ENCODE measurements at places on chromosomes 3 and 15.

DNA sequence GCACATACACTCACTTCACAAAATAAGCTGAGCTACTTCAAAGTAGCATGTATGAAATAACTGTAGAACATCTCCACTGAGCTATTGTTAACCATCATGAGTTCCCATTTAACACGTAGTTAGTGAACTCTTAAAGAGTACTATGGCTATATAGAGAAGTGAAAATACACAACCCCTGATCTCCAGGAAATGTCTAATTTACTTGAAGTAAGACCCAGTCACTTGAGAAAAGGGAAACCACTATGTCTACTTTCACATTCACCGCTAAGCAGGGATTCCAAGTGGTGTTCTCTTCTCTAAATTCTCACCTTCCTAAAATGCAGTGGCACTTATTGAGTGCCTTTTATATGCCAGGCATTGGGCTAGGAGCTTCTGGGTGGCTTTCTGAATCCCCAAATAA lies 35.0 kb upstream of the COLQ start:
- no peak for DNase-seq

DNA sequence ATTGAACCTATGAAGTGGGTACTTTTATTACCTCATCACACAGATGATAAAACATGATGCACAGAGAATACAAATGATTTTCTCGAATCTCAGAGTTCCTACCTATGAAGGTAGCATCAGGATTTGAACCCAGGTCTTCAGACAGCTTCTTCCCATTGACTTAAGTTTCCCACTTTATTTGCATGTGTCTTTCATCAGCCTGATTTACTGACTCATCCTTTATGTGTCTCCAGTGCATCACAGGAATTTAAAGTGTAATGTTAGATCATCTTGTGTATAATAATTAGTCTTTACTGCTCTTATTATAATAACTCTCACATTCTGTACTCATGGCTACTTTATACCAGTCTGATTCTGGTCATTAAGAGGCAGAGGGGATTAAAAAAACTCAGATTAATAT lies 449.4 kb upstream of the SUCLG2 start:
- no peak for DNase-seq

GRCh38 chr3:123385981-123386380 lies 62.9 kb downstream of the ADCY5 start:
- peak; percentile 12 for DNase-seq

DNA sequence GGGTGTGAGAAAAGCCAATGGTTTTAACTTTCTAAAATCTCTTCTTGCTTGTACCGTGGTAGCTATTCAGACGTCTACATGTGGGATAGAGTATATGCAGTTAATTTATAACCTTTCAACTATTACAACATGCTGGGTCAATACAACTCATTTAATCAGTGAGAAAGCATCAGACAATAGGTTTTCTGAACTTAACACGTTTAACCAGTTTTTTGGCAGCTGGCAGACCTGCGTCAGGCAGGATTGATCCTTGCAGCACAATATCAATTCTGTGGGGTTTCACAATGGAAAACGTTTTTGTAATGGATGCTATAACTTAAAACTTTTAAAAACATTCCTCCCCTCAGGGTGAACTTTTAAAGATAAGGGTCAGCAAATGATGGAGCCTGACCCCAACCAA lies 6.5 kb downstream of the GNB5 start:
- DNase-seq, result no peak

DNA sequence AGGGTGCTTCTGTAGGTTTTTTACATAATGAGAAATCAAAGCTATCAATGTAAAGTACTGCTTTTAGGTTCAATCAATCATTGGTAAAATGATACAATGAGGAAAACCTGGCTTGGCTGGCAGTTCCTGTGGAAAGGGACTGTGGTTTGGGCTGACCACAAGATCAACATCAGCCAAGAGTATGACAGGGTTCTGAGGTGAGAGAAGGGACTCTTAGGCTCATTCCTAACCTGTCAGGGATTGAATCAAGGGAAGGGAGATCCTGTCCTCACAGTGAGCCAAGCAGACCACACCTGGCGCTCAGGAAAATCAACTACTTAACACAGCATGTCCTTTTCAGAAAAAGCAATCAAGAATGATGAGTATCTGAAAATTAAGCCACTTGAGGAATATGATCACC lies 111.1 kb downstream of the MAGI1 start:
- peak; percentile 69 for DNase-seq

- peak; percentile 50 for DNase-seq
These were observed at the start of gene IL17RE for GRCh38 chr3:9902372-9903237. Gene IL17RE (plus strand): TSS chr3:9902848. CDS start chr3:9902933, 85 bp downstream.

- DNase-seq, result no peak
These were observed 256.3 kb upstream of the KCNH8 start for GRCh38 chr3:18892047-18892446.

GRCh38 chr3:148937467-148938255 lies 53.7 kb upstream of the GYG1 start:
- DNase-seq, result no peak

DNA sequence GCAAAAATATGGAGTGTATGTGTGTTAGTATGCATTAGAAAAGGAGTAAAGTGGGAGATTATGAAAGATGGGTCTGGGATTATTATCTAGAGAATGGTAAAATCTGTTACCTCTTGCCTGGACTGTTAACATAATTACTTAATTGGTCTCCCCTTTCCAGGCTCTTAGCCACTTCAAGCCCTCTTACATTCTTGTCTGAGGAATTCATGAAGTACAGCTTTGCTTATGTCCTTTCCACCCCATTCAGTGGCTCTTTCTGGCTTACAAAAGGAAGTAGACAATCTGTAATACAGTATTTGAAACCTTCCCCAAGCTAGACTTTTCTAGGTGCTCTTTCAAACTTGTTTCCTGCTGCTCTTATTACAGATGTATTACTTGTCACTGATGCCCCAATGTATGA lies 129.8 kb downstream of the MBNL1 start:
- no peak for DNase-seq

DNA sequence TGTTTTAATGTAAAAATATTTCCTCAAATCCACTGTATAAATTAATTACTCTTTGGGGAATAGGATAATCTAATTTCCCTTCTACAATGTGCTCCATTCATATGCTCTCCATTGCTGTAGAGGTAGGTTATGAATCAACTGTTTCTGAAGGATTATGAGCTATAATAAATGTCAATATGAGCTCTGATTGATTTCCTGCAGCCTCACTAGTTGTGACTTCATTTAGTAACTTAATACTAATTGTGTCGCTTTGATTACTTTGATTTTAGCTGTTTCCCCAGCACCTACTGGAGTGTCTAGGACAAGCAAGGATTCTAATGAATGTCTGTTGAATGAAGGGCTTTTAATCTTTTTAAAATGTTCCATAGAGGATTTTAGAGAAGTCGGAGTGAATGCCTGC lies 236.8 kb upstream of the NR2E3 start:
- DNase-seq, result no peak

- no peak for DNase-seq
These were observed 773.9 kb upstream of the CADM2 start for GRCh38 chr3:84184937-84185336.

- DNase-seq, result no peak
These were observed 26.0 kb downstream of the RPN1 start for GRCh38 chr3:128624526-128625138.

DNA sequence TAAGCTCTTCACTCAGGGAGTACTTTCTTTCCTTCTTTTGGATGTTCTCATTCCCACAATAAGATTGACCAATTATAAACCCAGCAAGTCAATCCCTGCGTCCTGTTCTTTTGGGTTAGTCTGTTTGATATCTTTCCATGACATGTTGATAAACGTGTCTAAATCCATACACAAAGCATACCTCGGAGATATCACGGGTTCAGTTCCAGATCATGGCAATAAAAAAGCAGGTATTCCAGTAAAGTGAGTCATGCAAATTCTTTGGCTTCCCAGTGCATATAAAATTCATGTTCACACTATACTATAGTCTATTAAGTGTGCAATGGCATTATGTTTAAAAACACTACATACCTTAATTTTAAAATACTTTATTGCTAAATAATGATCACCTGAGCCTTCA lies 667.7 kb downstream of the MAGI1 start:
- DNase-seq, result no peak

DNA sequence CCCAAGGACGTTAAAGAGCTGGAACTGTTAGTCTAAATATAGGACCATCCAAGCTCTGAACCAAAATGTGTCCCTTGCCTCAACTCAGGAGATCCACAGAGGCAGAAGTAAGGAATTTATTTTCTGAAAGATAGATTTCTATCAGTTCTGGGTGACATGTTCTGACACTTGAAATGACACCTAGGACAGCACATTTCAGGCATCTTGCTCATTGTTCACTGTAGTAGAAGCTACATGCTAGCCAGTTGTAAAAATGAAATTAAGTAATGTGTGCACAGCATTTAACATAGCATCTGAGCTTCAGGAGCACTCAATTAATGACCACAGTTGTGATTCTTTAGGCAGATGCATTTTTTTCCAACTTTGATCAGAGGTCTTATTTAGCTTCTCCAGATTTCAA lies 567 bp downstream of the CCR2 start:
- DNase-seq, result no peak

DNA sequence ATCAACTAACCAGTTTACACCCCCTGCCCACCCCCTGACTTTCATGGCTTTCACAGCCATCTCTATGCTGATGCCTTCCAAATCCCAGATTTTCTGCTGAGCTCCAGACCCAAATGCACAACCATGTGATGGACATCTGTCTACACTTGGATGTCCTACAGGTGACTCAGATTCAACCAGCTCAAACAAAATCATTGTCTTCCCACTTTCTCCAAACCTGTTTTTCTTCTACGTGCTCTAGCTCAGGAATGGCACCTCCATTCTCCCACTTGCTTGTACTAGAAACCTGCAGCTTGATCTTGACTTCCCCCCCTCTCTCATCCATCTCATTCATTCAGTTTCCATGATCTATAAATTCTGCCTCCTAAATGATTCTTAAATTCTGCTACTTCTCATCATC lies 34.1 kb upstream of the RARRES1 start:
- peak; percentile 68 for DNase-seq

GRCh38 chr3:184946917-184947316 lies 135.0 kb downstream of the VPS8 start:
- no peak for DNase-seq

DNA sequence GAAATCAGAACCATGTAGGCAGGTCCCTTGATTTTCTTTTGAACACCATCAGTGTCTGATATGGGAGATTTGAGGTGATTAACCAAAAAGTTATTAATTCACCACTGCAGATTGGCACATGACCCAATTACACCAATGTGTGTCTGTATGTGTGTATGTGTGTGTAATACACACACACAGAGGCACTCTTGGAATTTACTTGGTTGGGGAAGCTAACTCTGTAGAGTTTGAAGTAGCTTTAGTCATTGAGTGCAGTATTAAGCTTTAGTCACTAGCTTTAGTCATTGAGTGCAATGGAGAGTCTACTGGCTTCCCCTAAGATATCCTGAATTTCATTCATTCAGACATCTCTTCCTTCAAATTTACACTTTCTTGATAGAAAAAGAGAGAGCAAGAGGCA lies 109.4 kb upstream of the C15orf61 start:
- DNase-seq, result peak; percentile 6

DNA sequence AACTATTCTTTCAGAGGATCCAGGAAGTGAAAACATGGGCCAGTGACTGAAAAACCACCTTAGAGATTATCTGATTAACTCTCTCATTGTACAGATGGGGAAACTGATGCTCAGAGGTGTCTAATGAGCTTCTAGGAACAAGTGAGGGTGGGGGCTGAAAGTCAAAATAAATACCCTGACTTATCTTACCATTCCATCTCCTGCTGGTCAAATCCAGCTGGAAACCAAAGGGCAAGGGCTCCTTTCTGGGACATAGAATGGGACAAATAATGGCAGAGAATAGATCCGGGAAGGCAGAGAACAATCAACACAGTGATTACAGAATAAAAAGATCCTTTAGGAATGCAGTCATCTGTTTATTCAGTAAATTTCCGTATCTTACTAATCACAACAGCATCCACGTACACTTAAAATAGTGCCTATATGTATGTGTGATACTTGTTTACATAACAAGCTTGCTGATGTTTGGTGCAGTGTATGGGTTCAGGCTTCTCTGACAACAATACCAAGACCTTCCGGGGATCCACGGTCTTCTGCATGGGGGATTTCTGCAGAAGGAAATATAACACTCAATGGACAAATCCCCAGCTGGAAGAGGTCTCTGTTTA lies 173.2 kb downstream of the THSD4 start:
- DNase-seq, result peak; percentile 69

DNA sequence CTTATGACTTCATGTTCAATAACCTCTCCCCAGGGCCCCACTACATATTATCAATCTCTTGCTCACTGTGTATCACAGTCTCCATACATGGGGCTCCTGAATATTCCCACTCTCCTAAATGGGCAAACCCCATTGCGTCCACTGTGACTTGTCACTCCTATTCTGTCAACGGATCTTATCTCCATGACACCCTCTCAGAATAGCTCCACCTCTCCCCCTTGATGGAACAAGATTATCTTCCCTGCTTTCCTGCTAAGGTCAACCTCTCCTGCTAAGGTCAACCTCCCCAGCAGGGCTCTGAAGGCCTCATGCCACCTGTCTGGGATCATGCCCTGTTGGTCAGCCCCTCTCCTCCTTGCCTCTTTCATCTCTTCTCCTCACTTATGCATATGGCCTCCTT lies 1.8 kb downstream of the CLDN18 start:
- DNase-seq, result no peak

DNA sequence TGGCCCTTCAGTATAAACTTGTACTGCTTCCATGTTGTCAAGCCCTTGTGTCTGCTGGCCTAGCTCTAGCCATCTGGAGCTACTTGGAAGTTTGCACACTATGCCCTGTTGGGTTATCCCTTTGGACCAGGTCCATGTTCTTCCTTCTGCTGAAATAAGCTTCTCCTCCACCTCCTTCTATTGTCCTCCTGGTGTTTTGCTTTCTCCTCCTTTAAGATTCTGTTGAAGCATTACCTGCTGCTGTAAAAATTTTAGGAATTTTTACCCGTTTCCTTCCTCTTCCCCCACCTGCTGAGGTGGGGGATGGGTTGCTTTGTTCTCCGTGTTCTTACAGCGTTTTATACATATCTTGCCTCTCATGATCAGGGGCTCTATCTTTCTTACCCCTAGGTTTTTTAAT lies 51.7 kb downstream of the SH3GL3 start:
- DNase-seq, result no peak

DNA sequence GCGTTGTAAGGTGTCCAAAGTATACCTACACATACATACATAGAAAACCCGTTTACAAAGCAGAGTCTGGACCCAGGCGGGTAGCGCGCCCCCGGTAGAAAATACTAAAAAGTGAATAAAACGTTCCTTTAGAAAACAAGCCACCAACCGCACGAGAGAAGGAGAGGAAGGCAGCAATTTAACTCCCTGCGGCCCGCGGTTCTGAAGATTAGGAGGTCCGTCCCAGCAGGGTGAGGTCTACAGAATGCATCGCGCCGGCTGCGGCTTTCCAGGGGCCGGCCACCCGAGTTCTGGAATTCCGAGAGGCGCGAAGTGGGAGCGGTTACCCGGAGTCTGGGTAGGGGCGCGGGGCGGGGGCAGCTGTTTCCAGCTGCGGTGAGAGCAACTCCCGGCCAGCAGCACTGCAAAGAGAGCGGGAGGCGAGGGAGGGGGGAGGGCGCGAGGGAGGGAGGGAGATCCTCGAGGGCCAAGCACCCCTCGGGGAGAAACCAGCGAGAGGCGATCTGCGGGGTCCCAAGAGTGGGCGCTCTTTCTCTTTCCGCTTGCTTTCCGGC lies 318.6 kb downstream of the FGF12 start:
- DNase-seq, result no peak

GRCh38 chr15:70213794-70214193 lies 116.1 kb upstream of the TLE3 start:
- DNase-seq, result no peak

GRCh38 chr15:45146405-45146804 lies 16.6 kb downstream of the DUOX1 start:
- peak; percentile 49 for DNase-seq

All from bronchial epithelial cell (primary cell).